ENCODE measurements at places on chromosomes 4 and X. TPM values are rescaled to one million over a fixed set of nuclear protein-coding genes. Genes with fewer than 3 reads are reported as not detected.

The ZNF711 gene
- 1.3 TPM for total RNA-seq

The IL15 gene
- 8.2 TPM for total RNA-seq

The LYAR gene
- 5.7 TPM for total RNA-seq

The SMIM14 gene
- total RNA-seq, result 146 TPM

The SMIM10L2A gene
- 0.59 TPM for total RNA-seq

The VCX2 gene
- total RNA-seq, result not detected

- DNase-seq, result no peak
These were observed 497.2 kb downstream of the RAPGEF2 start for GRCh38 chr4:159600061-159600460.

GRCh38 chr4:127403471-127404084, 229.2 kb upstream of the INTU start:
- DNase-seq, result no peak

DNA sequence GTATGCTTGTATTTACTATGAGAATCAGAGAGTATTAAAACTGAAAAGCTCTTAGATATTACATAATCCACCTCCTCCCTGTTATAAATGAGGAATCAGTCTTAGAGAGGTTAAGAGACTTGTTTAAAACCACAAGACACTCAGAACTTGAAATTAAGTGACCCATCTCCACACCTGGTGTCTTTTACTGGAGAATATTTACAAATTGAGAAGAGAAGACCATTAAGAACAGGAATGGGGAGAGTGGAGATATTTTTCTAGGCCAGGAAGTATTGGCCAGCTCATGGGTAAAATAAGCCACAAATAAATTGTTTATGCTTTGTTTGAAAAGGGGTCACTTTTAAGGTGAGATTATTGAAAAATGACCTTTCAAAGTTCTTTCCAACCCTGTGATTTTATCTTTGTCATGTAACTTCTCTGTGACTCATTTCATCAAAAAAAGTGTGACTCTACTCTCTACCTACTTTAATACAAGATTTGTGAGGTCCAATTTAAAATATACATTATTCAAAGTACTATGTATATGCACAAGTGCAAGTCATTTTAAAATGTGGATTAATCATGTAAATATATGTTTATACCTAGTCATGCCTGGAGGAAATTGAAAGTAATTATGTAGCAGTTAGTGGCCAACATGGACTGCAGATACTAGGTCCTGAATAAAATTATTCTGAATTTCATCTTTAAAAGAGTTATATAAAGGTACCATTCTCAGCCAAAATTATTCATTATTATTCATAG, 15.9 kb upstream of the COX7B2 start:
- no peak for DNase-seq

- DNase-seq, result no peak
These were observed 42.6 kb downstream of the LNX1 start for GRCh38 chr4:53548662-53549061.

DNA sequence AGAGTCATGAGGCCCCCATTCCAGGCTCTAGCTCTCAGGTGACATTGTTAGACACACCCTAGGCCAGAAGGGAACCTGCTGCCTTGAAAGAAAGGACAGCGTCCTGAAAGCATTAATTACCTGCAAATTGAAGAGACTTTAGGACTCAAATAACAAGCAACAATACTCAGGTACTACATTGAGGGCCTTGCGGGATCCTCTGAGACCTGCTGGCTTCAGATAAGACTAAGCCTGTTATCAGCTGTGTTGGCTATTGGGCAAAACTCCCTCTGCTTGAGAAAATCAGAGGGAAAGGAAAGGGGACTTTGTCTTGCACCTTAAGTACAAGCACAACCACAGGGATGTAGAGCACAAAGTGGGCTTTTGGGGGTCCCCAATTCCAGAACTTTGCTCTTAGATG, 45.9 kb upstream of the DACH2 start:
- no peak for DNase-seq

DNA sequence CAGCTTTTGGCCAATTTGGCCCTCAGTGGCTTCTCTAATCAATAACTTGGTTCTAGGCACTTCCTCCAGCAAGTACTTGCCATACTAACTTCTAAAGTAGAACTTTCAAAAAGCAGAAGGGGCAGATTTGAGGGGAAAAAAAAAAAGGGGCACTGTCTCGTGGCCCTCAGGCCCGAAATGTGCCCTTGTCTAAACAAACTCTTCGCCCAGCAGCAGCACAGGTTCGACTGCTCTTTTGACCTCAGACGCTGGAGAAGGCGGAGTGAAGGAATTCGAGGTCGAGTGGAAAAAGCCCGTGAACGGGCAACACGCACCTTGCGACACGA, 775 bp downstream of the GRPEL1 start:
- no peak for DNase-seq

DNA sequence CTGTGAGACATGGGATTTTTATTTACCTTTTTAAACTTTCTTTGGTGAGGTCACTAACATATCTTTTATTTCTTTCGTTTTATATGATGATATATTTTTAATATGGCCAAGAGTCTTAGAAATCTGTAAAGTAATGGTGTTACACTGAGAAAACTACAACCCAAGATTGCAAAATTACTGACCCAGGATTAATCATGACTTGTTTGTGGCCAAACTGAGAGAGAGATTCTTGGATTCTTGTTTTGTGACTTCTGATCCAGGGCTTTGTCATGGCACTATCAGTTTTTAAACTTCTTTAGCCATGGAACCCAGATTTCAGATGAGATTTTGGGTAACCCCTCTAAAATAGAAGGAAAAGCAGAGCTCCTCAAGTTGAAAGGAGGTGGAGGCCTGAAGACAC, 42.0 kb downstream of the SGMS2 start:
- DNase-seq, result no peak

DNA sequence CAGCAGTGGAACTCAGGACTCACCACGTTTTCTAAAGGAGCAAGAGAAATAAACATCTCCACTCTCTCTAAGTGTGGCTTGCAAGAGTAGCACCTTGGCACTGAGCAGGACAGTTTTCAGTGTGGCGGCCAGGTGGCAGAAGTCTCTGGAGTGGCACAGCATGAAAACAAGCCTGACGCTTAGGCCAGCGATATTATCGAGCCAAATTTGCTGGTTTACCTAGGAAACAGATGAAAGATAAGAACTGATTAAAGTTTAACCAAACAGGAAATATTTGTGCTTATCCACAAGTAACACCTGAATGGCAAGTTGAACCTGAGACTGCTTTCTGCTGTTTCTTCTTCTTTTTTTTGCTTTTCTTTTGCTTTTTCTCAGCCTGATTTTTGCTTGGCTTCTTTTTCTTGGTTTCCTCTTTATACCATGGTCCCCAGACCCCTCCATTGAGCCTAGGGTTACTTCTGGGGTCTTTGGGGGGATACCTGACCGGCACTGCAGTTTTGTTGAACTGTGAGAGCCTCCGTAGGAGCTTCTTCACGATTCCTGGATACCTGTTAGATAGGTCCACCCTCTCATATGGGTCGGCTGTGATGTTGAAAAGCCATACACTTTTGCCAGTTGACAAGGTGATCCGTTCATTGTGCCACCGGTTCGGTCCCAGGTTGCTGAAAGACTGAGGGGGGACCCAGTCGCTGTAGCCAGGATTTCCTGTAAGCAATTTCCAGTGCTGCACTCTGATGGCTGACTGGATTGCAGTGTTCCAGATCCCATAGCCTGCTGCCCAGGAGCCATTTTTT, 77.3 kb downstream of the ARSJ start:
- peak; percentile 72 for DNase-seq

DNA sequence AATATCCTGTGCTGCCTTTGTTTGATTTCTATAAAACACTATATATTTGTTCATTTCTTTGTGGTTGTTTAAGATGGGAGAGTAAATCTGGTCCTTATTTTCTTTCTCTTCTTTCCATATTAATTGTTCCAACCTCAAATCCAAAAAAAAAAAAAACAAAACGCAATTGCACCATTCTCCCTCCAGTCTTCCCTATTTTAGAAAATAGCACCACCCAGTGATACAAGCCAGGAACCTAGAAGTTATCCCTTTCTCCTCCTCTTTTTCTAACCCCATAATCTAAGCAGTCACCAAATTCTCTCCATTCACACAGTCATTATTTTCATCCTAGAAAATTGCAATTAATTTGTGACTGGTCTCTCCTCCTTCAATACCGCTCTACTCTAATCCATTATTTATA, 107.8 kb downstream of the GABRA3 start:
- no peak for DNase-seq

DNA sequence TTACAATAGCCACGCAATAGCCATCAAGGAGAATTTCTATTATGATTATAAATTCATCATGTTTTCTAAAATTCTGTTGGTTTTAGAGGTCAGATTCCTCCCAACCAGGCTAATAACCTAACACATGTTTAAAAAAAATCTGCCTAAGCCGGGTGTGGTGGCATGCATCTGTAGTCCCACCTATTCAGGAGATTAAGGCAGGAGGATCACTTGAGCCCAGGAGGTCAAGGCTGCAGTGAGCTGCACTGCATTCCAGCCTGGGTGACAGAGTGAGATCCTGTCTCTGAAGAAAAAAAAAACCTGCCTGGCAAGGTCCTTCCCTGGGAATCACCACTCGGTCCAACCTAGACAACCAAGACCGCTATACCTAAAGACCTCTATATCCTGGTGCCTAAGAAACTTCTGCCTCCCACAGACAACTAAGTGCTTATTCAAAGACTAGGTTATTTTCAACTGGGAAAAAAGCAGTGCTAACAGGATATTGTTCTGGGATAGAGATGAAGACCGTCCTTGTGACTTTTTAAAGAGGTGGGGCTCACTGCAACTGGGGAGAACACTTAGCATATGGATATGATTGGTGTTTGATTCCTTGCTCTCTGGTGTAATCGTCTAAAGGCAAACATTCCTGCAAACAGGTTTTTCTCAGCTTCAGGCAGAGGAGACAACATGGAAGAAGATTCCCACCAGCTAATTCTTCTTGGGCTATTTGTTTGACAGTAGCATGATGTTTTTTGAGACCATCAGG, 18.2 kb downstream of the ATP1B4 start:
- no peak for DNase-seq

- no peak for DNase-seq
These were observed 1.1 kb downstream of the NAA10 start for GRCh38 chrX:153933748-153934147.

DNA sequence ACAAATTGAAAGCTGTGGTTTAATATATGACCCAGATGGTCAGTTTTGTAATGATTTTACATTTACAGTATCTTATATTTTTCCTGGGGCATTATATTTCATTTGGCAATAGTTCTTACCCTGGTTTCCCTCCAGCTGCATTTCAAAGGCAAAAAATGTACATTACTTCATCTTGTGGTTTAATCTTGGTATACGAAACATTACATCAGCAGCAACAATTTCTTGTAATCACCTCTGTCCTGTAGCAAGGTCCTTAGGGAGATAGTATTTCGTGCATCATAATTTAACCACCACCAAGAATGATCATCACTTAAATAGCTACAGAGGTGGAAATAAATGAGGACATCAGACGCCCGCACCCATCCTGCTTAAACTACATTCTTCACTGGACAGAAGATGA, 48.8 kb downstream of the HS6ST2 start:
- no peak for DNase-seq

DNA sequence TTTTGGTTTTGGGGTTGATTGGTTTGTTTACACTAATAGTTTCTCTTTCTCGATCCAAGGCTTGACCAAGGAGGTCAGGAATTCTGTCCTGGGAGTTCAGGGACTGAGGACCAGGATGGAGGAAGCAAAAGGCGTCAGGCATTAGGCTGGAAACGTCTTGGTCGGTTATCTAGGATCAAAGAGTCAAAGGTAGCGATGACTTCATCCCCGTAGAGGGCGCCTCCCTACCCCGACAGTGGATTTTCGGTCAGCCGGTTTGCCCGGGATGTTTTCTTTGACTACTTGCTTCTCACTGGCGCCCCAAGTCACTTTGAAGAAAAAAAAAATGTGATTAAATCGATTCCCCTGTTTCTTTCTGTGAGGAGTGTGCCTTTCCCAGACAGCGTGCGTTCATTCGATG, 980 bp upstream of the FHDC1 start:
- peak; percentile 69 for DNase-seq

GRCh38 chrX:64394874-64395567, at the start of gene MTMR8:
Gene MTMR8 (minus strand): TSS chrX:64395452. CDS start chrX:64395363, 89 bp downstream.
- peak; percentile 79 for DNase-seq

GRCh38 chrX:21813612-21814368, 25.6 kb upstream of the MBTPS2 start:
- DNase-seq, result no peak

GRCh38 chr4:18042754-18043153, 21.2 kb upstream of the LCORL start:
- DNase-seq, result no peak

DNA sequence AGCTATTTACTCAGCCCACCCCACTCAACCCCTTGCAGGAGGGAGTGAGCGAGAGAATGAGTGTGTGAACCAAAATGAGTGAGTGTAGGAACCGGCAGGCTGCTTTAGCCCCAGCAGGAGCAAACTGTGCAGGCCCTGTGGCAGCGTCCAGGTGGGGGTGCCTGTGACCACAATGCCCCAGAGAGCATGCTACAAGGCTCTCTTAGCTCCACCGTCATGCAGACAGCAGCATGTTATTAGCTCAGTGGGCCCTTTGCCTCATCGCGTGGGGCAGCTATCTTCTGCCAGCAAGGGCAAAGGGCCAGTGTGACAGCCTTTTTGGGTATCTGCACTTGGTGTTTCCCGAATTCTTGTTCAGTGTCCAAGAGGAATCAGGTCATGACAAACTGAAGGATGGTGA, 271.3 kb downstream of the GPM6A start:
- no peak for DNase-seq
